ENCODE measurements at places on chromosomes 5 and 9. TPM values are rescaled to one million over a fixed set of nuclear protein-coding genes. Genes with fewer than 3 reads are reported as not detected.

The SPATA9 gene
- 0.15 TPM for total RNA-seq

The SPINK6 gene
- not detected for total RNA-seq

The PRSS3 gene
- total RNA-seq = 1.3 TPM

The FOXD4L5 gene
- total RNA-seq = not detected

The SARDH gene
- total RNA-seq = 6.2 TPM

The SCGB3A2 gene
- not detected for total RNA-seq
